ENCODE measurements at places on chromosomes 16 and 17.

GRCh38 chr17:55163408-55163807 is 101.4 kb upstream of the HLF start:
- DNase-seq, result no peak

DNA sequence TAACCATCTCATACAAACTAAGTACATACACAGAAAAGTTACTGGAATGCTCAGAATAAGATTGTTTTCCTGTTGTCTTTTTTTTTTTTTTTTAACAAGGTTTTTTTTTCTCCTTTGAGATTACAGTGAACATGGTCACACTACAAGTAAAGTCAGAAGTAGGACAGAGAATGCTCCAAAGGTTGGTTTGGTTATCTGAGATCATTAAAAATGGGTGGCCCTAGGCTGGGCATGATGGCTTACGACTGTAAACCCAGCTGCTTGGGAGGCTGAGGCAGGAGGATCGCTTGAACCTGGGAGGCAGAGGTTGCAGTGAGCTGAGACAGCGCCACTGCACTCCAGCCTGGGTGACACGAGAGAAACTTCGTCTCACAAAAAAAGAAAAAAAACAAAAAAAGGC is 6.9 kb upstream of the ST6GALNAC1 start:
- no peak for DNase-seq

- DNase-seq, result no peak
Measured at GRCh38 chr17:77441940-77442339, 301.2 kb downstream of the SEC14L1 start.

GRCh38 chr16:53457670-53458069 is 23.4 kb downstream of the RBL2 start:
- peak; percentile 32 for DNase-seq

DNA sequence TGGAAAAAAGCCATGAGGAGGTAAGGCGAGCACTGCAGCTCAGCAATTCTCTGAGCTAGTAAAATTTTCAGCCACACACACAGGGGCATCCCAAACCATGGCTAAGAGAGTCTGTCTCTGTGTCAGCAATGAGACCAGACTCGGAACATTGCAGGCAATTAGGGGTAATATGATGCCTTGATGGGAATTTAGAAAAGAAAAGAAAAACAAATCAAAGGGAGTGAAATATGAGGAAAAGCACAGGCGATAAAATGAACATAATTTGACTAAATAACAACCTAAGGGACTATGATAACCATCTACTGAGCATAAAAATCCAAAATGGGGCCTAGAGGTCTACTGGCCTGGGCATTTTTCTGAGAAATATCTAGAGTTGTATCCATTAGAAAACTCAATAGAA is 546.0 kb upstream of the PSMD7 start:
- DNase-seq, result no peak

DNA sequence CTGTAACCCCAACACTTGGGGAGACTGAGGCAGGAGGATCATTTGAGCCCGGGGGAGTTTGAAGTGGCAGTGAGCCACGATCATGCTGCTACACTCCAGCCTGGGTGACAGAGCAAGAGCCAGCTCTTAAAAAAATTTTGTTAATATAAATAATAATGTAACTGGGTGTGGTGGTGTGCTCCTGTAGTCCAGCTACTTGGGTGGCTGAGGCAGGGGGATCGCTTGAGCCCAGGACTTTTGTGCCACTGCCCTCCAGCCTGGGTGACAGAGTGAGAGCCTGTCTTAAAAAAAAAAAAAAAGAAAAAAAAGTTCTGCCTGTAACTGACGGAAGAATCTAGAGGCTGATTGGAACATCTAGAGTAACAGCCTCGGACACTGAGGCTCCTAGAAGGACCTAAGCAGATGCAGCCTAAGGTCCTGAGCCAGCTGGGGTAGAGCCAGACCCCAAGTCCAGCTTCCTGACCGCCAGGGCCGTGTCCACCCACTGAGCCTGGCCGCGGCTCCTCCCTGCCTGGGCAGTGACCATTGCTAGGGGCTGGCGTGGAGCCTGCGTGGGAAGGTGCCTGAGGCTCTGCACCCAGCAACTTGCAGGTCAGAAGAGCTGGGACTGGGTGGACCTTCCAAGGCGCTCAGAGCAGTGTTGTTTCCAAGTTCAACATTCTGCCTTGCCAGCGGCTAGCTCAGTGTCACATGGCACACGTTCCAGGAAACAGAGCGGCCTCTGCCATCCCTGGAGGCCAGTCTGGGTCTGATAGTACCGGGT is 209.4 kb upstream of the CIBAR2 start:
- no peak for DNase-seq

DNA sequence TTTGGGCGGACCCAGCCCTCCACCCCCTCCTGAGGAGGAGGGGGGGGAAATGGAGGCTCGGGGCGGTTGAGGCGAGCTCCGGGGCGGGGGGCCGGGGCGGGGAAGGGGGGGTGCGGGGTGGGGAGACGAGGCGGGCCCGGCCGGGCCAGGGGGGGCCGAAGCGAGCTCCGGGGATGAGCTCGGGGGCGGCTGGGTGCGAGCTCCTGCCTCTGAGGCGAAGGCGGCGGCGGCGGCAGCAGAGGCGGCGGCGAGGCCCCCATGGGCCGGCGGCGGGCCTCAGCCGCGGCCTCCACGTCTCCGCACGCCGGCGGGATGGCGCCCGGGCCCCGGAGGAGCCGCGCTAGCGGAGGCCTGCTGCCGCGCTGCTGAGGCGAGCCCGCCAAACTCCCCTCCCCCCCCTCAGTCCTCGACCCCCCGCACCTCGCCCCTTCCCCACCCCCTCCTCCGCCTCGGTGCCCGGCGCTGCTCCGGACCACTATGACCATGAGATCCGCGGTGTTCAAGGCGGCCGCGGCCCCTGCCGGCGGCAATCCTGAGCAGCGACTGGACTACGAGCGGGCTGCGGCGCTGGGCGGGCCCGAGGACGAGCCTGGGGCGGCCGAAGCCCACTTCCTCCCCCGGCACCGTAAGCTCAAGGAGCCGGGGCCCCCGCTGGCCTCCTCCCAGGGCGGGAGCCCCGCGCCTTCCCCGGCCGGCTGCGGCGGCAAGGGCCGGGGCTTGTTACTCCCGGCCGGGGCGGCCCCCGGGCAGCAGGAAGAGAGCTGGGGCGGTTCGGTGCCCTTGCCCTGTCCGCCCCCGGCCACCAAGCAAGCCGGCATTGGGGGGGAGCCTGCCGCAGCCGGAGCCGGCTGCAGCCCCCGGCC is 596 bp downstream of the MSL1 start:
- DNase-seq, result peak; percentile 62

DNA sequence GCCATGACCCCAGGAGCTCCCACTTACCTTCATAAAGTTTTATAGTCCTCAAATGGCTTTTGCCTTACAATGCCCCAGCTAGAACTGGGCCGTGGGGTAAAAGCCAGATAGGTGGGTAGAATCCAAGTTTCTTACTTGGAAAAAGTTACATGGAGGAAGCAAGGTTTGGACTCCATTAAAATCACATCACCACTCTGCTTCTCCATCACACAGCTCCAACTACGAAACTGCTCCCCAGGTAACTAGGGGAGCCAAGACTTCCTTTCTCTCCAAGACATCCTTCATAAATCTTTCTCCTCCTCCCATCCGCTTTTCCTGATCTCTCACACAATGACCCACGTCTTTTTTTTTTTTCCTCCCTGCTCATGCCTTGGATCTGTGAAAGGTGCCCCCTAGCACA is 130.8 kb upstream of the RCVRN start:
- no peak for DNase-seq

GRCh38 chr16:80274576-80275191 is 266.1 kb upstream of the DYNLRB2 start:
- DNase-seq, result no peak

DNA sequence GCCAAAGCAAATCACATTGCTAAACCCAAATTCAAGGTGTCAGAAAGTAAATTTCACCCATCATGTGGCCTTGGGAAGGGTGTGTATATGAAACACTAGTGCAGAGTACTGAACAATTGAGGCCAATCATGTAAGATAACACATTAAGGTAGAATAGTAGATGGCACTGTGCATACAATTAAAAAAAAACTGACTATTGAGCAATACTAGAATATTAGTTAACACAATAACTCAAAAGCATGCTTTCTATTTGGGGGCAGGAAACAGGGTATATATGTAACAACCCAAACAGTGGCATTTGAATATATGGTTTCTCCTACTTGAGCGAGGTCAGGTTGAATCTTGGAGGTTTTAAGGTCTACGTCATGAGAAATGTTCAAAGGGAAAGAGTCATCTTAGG is 63.0 kb upstream of the DYNLRB2 start:
- no peak for DNase-seq

- DNase-seq, result no peak
Measured at GRCh38 chr16:83308414-83308813, 499.4 kb upstream of the HSBP1 start.

DNA sequence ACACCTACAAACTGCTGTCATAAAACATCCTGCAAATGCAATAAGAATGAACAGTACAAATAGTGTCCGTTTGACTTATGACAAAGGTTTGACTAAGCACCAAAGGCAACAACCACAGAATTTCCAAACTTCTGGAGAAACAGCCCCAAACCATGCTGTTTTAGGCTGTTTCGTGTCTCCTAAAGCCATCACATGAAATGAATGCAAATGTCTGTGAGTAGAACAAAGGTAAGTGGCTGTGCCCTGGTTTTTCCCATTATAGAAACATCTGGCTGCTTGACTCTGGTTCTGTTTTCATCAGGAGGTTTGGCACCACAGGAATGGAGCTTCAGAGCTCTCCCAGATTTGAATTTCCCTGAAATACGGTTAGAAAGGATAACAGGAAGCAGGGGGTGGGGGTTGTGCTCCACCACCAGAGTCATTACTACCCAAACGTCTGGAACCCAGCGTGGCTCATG is 4.6 kb upstream of the EMP2 start:
- DNase-seq, result no peak

GRCh38 chr17:11241611-11242226 is 706 bp downstream of the SHISA6 start:
- DNase-seq, result no peak

- no peak for DNase-seq
Measured at GRCh38 chr17:74177018-74177450, 26.4 kb upstream of the RPL38 start.

GRCh38 chr17:58985367-58985766 is 121.3 kb downstream of the TRIM37 start:
- DNase-seq, result peak; percentile 42

DNA sequence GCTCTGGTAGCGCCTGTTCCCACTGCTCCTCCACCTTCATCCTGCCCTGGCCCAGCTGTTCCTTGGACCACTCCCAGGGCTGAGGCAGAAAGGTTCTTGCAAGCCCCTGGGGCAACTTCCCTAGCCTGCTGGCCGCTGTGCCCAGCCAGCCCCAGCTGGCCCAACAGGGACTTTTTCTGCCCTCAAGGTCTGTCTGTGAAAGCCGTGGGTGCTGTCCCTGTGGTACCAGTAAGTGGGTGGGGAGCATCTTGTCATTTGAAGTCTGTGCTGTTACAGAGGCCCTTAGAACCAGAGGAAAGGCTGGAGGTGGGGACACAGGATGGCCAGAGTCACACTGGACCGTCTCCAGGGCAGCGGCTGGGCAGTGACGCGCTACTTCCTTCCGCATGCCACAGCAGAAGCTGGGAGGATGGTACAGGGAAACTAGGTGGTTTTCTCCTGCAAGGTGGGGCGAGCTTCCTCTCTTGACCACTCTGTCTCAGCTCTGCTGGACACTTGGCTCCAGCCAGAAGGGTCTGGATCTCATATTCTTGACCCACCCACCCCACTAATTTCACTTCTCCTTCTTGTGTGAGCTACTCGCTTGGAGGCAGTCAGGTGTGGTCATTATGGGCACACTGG is 87.8 kb downstream of the PLCG2 start:
- DNase-seq, result no peak

GRCh38 chr17:41061964-41062363 is 2.0 kb upstream of the KRTAP2-3 start:
- no peak for DNase-seq
